ENCODE measurements at places on chromosomes 11 and 22.

DNA sequence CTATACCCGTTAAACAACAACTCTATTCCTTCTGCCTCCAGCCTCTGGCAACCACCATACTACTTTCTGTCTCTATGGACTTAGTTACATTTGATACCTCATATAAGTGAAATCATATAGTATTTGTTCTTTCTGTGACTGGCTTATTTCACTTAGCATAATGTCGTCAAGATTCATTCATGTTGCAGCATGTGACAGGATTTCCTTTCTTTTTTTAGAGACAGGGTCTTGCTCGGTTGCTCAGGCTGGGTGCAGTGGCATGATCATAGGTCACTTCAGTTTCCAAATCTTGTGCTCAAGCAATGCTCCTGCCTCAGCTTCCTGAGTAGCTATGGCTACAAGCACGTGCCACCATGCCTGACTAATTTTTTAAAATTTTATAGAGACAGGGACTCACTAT lies 29.4 kb upstream of the SORL1 start:
- no peak for DNase-seq

DNA sequence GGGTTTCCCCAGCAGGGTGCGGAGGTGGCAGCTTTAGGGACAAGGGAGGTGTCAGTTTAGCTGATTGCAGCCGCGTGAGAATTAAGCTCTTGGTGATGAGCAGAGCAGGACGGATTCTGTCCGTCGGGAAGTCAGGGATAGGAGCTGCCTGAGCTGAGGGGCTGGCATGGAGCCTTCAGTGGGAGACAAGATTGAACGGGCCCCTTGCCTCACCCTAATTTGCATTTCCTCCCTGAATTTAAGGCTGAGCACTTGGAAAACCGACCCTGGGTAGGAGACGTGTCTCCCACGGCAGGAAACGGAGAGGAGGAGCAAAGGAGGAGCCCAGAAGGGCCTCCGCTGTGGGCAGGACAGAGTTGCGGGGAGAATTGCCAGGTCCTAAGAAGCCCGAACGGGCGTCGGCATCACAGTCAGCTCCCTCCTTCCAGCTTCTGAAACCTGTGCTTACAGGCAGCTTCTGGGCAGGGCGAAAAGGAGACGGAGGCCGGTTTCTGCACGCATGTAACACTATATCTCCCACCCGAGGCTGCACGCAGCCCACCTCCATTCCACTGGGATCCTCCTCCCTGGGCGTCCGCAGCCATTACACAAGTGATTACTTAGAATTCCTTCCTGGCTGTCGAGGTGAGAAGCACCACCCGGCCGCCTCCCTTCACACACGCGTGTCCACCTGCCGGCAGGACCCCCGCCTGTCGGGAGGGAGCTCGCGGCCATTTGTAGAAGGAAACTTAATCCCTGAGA lies 345.8 kb downstream of the BRD1 start:
- no peak for DNase-seq

DNA sequence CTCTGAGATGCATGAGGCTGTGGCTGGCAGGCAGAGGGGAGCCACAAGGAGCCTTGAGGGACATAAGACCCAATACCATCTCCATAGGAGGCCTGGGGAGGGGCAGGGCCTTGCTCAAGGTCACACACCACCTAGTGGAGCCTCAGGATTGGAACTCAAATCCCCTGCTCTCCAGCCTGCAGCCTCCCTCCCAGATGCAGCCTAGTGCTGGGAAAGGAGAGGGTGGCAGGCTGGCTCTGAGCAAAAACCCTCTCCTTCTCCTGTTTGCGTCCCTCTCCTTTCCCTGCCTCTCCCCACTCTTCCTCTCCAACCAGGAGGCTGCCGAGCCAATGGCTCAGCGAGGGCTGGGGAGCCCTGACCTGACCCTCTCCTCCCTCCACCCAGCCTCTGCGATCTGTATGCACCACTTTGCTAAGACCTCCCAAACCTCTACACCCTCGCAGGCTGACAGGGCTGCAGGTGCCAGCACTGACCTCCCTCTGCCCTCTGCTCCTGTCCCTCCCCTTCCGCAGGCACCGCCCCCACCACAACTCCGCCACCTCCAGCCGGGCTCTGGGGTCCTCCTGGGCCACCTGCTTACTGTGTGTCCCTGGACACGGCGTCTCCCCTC lies 14.7 kb downstream of the IGLL1 start:
- DNase-seq = peak; percentile 66

DNA sequence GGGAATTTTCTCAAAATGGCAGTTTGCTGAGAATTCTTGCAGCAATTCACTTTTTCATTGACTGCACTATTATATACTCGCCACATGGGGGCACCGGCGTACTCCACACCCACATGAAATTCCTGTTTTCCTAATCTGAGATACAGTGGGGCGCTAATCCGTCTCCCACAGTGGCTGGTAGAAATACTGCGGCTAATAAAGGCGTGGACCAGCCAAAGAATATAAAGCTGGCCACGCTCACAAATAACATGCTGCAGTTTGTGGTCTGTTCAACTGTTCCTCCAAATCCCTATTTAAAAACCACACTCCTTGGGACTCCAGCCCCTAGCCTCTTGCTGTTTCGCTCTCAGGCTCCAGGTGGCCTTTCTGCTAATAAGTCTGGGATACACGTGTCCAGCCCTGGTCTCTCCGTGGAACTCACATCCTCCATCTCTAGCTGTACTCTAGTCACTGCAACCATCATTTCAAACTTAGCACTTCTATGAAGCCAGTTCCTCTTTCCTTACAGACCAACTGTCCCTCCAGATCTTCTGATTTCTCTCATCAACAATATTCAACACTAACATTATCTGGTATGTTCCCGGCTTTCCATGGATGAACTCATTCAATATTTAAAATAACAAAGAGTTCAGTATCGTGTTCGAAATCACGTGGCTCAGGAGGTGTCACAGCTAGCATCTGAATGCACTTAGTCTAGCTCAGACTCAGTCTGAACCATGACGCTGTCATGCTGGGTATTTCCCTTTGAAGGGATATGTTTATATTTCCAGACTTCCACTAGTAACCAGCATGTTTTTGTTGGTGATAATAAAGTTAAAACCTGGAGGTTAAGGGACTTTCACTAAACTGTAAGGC lies 22.0 kb downstream of the TBRG1 start:
- DNase-seq = peak; percentile 20

DNA sequence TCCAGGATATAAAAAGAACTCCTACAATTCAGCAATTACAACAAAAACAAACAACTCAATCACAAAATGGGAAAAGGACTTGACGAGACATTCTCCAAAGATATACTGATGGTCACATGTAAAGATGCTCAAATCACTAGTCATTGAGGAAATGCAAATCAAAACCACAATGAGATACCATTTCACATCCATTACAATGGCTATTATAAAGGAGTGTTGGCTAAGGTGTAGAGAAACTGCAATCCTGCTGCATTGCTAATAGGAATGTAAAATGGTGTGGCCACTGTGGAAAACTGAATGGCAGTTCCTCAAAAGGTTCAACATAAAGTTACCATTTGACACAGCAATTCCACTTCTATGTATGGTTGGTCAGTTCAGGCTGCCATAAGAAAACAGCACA lies 11.8 kb upstream of the TBCEL start:
- no peak for DNase-seq

- DNase-seq = no peak
Observed at GRCh38 chr11:1934335-1935155, 12.6 kb upstream of the MRPL23 start.

DNA sequence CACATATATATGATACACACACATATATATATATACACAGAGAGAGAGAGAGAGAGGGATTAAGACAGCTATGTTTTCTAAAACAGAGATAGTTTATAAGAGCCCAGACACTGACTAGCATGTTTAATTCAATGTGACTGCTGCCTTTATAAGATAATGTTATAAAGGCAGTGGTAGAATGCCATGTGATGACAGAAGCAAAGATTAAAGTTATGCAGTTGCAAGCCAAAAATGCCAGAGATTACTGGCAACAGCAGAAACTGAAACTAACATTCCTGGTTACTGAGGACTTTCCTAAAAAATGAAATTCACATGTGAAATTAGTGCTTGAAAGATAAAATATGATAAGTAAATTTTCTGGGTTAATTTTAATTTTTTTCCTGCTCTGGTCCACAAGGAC lies 1888.9 kb downstream of the LRRC4C start:
- DNase-seq = no peak

GRCh38 chr11:113773092-113773415 lies 438 bp downstream of the ZW10 start:
- DNase-seq = no peak

DNA sequence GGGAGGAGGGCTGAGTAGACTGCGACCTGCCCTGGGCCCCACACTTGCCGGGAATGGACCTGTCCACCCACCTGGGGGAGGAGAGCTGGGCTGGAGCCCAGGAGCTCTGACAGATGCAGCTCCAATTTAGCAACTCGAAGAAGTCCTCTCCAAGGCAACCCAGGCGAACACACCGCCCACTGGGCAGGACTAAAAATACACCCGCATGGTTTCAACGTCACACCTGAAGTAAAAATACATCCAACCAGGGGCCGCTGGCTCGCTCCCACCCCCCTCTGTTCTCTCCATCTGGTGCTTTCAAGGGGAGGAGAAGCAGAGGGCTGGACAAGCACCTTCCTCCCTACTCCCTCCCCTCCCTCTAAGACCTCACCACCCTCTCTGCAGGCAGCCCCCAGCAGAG lies 119.9 kb downstream of the FEZ1 start:
- peak; percentile 57 for DNase-seq

DNA sequence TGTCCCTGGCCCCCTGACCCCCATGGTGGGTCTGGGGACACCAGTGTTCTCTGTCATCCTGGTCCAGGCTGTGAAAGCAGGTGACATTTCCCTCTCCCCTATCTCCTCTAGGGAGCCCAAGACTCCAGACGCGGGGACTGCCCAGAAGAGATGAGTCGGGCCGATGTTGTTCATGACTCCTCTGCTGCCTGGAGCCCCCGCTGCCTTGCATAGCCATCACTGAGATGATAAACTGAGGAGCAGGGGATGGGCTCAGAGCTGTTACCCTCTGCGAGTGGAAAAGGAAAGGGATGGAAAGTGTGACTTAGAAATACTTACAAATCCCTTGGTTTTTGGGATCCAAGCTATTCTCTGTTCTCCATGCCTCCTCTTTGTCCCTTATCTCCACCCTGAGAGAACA lies 209.6 kb downstream of the DSCAML1 start:
- DNase-seq = no peak

GRCh38 chr11:14417617-14418374 lies 58.8 kb upstream of the RRAS2 start:
- no peak for DNase-seq

DNA sequence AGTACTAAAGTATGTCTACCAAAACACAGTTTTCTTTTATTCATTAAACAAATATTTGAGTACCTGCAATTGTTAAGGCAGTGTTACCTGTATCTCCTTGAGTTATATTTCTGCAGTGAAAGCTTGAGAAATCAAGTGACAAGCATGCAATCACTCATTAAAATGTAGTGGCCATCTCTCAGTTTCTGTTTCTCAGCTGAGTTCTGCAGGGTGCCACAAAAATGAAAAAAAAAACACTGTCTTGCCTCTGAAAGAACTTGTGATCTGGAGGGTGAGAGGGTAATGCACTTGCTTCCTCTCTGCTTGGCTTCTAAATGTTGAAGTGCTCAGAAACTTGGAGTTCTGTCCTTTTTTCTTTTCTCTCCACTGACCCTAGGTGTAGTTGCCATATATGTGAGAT lies 6.8 kb downstream of the QSER1 start:
- no peak for DNase-seq

- no peak for DNase-seq
Observed at GRCh38 chr11:24437123-24437522, 59.7 kb upstream of the LUZP2 start.

GRCh38 chr11:12606597-12606996 lies 67.6 kb upstream of the TEAD1 start:
- DNase-seq = no peak

DNA sequence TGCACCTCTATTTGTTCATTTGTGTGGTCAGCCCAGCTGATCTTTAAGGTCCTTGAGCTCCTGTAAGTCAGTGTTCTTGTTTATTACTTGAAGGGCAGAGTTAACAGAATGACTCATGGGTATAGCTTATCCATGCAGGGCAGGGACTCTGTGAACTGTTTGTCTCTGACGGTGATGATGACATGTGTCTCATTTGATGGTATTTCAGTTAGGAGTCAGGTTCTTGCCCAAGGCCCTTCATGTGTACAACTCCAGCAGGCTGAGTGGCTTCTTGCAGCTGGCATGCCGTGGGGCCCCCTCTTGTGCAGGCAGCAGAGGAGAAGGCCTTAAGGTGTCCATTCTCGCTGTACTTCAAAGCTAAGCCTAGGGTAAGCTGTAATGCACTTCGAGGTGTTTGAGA lies 165.1 kb downstream of the DBX1 start:
- DNase-seq = no peak

DNA sequence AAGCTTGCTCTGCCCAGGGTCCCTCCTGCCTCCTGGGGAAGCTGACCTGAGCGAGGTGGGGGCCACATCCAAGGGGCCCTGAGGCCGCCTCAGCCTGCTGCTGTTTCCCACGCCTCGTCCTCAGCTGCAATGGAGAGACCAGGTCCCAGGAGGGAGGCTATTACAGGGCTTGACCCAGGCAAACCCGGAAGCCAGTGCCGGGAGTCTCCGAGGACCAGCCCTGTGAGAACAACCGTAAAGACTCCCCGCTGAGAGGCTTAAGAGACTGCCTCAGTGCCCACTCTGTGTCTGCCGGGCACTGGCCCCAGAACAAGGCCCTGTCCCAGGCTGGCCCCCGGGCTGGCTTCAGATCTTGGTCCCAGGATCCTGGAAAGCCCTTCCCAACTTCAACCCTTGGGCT lies 124.3 kb upstream of the FGF3 start:
- no peak for DNase-seq

DNA sequence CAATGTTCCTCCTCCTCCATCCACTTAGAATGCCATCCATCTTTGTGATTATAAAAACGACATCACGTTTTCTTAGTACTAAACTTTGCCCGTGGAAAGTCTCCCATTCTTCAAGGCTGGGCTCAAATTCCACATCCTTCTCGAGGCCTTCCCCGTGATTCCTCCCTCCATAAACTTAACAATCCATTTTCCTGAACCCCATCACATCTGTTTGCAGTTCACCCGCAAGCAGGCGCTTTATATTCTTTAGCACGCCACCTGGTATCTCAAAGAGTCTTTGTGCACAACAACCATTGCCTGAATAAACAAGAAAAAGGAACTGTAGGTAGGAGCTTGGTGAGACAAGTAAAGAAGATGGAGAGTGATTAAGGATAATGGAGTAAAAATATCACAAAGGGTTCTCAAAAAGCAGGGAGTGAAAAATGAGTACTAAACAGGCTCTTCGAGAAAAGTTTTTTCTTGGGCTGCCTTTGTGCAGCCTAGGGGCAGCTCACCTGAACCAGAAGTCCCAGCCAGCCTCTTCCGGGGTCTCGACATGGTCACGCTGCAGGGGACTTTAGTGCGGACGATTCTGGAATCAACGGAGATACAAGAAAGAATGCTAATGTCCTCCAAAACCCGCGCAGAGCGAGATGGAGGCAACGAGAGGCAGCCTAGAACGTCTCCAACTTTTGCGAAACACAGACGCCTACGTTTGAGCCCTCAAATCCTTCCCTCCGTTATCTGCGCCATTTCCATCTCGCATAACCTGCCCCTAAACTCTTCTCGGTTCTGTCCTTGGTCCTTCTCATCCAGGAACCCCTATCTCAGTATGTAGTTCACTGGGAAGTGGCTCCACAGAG lies 585 bp downstream of the THYN1 start:
- peak; percentile 11 for DNase-seq

- no peak for DNase-seq
Observed at GRCh38 chr11:127103586-127104388, 103.2 kb upstream of the KIRREL3 start.

GRCh38 chr11:1549338-1550330 lies 22.4 kb downstream of the DUSP8 start:
- peak; percentile 19 for DNase-seq
